ENCODE measurements at places on chromosomes 6 and 20. TPM values are rescaled to one million over a fixed set of nuclear protein-coding genes. Genes with fewer than 3 reads are reported as not detected.

GRCh38 chr6:142912125-142912524 is 32.9 kb downstream of the HIVEP2 start:
- DNase-seq, result no peak
- peaks cover 22% of the 10 kb centered on the region for H3K4me1 ChIP-seq
- H3K4me3 ChIP-seq, result no peak overlapping the region
- H3K36me3 ChIP-seq, result no peaks in the 10 kb centered on the region
- no peaks in the 10 kb centered on the region for H3K27me3 ChIP-seq

Gene SPTLC3
- total RNA-seq, result 3.4 TPM

GRCh38 chr20:57785720-57786119 is 75.9 kb upstream of the PMEPA1 start:
- H3K27me3 ChIP-seq, result no peaks in the 10 kb centered on the region
- no peaks in the 10 kb centered on the region for H3K4me1 ChIP-seq

- no peak overlapping the region for H3K27ac ChIP-seq
- H3K4me3 ChIP-seq, result no peak overlapping the region
- DNase-seq, result no peak
These were observed 301.2 kb upstream of the SGK1 start for GRCh38 chr6:134619077-134619476.

DNA sequence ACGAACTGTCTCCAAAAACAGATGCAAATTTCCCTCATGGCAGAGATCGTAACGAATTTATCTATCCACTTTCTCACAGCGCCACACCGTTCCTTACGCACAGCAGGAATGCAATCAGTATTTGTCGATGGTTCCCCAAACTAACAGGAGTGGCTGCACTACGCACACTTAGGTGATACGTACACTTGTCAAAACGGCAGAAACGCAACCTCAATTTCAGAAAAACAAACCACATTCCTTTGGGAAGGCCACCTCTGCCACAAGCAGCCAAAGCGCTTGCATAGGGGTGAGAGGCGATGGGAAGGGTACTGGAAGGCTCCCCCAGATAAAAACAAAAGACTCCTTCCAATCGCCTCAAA is 638 bp downstream of the MDN1 start:
- no peaks in the 10 kb centered on the region for H3K36me3 ChIP-seq
- H3K4me3 ChIP-seq, result peak overlapping the region; percentile 70
- H3K27ac ChIP-seq, result peak overlapping the region; percentile 92
- no peaks in the 10 kb centered on the region for H3K27me3 ChIP-seq

DNA sequence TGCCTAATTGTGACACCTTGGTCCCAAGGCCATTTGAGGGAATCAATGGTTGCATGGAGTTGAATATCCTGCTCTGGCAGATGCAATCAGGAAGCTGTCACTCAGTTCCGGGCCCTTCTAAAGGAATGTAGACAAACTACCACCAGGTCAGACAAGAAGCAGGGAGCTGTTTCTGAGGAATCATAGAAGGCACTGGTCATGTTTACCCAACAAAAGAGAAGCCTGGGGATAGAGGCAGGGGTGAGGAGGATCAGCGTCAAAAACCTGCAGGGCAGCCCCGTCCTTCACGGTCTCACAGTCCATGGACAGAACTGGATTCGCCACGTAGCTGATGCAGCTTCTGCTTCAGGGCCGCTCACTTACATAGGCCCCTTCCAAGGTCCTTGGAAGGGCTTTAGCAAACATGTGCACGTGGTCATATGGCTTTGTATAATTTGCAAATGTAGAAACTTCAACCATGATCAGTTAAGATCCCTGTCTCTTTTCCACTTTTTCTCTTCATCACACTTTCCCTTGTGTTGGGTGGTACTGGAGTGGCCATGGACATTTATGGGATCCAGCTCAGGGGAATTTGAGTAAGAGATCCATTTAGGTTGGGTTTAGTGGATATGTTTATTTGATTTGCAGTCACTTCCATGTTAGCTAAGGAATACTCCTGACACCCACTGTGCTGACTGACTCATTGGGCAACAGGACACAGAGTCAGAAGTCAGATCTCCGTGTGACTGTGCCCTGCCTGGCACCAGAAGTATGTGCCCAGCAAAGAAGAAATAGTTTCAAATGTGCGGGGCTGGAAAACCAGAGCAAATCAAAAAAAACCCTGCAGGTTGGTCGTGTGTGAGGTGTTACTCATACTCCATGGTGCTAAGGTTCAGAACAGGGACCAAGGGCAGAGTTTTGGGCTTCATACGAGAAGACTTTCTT is 60.0 kb upstream of the ZFAND3 start:
- no peaks in the 10 kb centered on the region for H3K4me1 ChIP-seq
- H3K36me3 ChIP-seq, result no peaks in the 10 kb centered on the region
- DNase-seq, result no peak
- H3K27ac ChIP-seq, result no peak overlapping the region
- H3K27me3 ChIP-seq, result peaks cover 15% of the 10 kb centered on the region

DNA sequence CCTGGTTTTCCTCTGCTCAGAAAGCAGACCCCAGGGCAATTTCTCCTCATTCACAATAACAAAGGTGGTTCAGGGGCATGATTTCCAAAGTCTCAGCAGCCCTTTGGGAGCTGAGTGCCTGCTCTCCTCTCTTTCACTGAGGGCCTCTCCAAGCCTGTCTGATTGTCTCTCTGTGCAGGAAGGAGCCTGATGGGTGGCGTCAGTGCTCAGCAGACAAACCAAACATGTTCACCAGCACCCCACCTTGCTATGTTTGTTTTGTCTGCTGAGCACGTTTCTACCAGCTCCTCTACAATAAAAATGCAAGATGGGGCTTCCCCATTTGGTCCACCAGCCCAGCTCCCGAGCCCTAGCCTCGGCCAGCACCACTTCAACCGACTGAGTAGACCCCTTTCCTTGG is 25.4 kb upstream of the TCP11 start:
- H3K4me3 ChIP-seq, result no peak overlapping the region
- no peaks in the 10 kb centered on the region for H3K4me1 ChIP-seq
- DNase-seq, result no peak

- peaks cover 8% of the 10 kb centered on the region for H3K4me1 ChIP-seq
These were observed 24.4 kb downstream of the SPDEF start for GRCh38 chr6:34531580-34532201.

- peaks cover 14% of the 10 kb centered on the region for H3K27me3 ChIP-seq
- no peak for DNase-seq
- H3K36me3 ChIP-seq, result no peaks in the 10 kb centered on the region
- no peaks in the 10 kb centered on the region for H3K4me1 ChIP-seq
- no peak overlapping the region for H3K27ac ChIP-seq
These were observed 12.4 kb downstream of the COL20A1 start for GRCh38 chr20:63305393-63305792.

Gene LY6G6F
- 0.05 TPM for total RNA-seq

Gene TRDN
- total RNA-seq, result 0.38 TPM

Gene MDFI
- 6.2 TPM for total RNA-seq

DNA sequence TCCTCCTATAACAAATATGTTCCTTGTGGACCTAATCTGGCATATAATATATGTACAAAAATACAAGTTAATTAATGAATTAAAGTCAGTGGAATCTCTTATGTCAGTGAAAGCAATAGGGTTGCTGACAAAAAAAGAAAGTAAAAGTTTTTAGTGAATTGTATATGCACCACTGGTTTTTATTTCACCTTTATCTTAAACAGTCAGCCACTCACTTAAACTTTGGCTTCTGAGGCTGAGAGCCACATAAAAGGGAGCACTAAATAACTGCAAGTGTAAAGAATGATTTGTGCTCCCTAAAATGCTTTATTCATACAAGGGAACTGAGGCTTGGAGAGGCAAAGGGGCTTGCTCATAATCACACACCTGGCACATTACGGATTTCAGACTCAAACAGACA is 9.9 kb upstream of the F13A1 start:
- H3K36me3 ChIP-seq, result no peaks in the 10 kb centered on the region
- DNase-seq, result no peak
- H3K4me3 ChIP-seq, result no peak overlapping the region
- peaks cover 16% of the 10 kb centered on the region for H3K4me1 ChIP-seq
- H3K27me3 ChIP-seq, result no peaks in the 10 kb centered on the region
